ENCODE measurements at places on chromosomes 5 and 9. TPM values are rescaled to one million over a fixed set of nuclear protein-coding genes. Genes with fewer than 3 reads are reported as not detected.

Gene RMRP
- 133,388 TPM for total RNA-seq

DNA sequence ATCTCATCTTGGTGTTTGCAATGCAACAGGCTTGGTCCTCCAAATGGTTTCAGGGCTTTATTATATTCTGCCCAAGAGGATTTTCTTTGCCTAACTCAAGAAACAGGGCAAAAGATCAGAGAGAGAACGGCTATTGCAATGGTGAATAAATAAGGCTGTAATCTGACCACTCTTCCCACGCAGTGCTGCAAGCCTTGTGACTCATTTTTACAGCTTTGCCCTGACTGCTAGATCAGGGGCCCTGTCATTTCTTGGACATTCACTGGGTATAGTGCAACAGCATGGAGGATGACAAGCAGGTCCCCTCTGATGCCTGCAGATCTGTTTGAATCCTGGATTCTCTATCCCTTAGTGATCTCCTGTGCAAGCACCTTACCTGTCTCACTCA lies 459.1 kb downstream of the EBF1 start:
- DNase-seq, result no peak

- no peak for DNase-seq
Observed at GRCh38 chr9:130390986-130391385, 53.8 kb upstream of the ASS1 start.

Gene PCDHA1
- 8.6 TPM for total RNA-seq

DNA sequence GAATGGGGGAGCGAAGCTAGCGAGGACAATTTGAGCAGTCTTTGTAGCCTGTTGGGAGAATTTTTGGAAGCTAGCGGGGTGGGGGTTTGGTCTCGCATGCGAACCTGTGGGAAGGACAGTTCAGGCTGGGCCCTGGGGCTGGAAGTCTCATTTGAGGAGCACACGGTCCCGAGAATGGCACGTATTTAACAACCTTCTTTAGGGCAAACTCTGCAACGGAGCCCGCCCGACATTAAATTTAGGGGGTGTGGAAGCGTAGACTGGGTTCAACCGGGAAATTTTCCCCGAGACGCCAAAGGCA lies 35.2 kb upstream of the NFIB start:
- no peak for DNase-seq

Gene TEX48
- not detected for total RNA-seq

DNA sequence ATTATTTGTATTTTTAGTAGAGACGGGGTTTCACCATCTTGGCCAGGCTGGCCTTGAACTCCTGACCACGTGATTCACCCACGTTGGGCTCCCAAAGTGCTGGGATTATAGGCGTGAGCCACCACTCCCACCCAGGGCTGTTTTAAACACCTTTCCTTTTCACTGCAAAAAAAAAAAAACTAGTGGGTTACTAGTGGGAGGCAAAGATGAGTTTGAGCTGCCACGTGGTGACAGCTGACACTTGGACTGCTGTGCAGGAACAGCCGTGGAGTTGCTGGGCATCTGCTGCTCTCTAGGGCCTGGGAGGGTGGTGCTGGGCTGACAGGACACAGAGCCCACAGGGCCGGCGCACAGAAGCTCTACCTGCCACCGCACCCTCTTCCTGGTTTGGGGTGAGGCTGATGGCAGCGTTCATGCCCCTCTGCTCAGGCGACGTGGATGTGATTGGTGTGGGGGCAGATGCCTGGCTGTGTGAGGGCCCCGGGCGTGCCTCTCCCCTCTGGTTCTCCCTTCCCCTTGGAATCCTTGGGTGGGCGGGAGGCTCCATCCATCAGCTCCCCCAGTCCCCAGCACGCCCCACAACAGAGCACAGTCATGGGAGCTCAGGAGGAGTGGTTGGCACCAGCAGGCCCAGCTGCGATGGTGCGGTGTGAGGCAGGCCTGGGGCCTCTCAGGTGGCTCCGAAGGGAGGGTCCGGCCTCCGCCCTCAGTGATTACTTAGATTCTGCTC lies 16.9 kb downstream of the RABL6 start:
- DNase-seq, result no peak

- no peak for DNase-seq
Observed at GRCh38 chr5:24080046-24080445, 564.7 kb downstream of the CDH10 start.

Gene SPATA31C1
- total RNA-seq, result not detected

DNA sequence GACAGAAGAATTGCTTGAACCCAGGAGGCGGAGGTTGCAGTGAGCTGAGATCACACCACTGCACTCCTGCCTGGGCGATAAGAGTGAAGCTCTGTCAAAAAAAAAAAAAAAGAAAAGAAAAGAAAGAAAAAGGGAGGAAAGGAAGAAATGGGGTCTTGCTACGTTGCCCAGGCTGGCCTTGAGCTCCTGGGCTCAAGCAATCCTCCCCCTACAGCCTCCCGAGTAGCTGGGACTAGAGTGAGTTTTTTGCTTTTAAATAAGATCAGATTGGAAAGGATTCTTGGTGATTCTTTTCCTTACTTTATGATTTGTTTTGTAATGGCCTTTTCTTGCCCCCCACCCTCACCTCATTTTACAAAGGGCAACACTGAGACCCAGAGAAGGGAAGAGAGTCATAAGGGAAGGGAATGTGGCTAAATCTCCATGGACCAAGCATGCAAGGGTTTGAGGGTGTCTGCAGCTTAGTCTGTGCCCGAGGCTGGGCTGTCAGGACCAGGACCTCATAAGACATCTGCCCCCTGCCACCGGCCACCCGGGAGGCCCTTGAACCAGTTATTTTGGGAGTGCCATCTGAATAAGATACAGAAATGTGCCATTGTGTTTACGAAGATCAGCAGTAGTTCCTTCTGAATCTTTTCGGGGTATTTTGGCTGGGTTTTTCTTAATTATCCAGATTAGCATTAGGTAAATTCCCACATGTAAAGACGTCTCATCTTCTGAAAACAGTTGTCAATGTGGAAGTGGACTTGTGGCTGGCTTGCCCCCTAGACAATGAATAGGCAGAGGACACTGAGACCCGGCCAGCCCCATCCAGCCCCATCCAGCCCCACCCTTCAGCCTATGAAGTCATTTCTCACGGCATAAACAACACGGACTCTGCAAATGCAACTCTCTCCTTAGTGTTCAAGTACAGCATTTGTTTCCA lies 44.5 kb upstream of the GRHPR start:
- no peak for DNase-seq

Gene ATG12
- 69.3 TPM for total RNA-seq

Gene MELK
- 8.2 TPM for total RNA-seq

DNA sequence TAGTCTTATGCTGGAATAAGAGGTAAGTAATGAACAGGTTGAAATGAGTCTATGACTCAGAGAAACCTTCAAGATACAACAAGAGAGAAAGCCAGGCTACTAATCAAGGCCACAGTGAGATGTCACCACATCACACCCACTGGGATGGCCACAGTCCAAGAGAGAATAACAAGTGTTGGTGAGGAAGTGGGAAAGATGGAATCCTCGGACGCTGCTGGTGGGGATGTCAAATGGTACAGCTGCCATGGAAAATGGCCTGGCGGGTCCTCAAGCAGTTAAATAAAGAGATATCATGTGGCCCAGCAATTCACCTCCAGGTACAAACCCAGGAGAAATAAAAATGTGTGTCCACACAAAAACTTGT lies 41.9 kb upstream of the NEURL1B start:
- no peak for DNase-seq

- no peak for DNase-seq
Observed at GRCh38 chr5:96377167-96377566, 55.9 kb downstream of the PCSK1 start.

DNA sequence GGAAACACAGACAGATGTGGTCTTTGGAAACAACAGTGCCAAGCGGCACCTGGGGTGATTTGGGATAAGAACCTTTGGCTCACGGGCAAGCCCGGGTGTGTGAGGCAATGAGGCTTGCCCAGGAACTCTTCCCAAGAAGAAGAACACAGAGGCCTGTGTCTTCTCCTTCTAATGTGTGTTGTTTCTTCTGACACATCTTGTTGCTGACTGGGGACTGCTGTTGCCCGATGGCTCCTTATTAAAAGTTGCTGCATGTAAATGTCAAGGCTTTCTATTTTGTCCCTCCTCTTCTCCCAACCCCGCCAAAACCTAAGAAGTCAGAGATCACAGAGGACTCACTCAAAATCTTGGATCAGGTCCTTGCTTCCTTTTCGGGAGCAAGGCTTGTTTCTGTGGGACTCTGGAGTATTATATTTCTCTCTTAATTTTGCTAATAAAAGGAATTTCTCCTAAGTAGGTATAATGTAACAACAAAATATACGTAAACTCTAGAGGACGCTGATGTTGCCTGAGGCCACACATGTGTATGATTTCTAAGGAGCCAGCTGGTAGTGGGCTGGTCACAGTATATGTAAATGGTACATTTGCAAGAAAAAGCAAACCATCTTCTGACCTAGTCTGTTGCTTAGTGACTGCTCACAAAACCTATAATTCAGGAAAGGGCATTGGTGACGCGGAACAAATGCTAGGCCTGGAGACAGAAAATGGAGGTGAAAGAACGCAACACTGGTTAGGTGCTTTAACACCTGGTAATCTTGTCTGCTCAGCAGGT lies 232.5 kb downstream of the GADD45G start:
- DNase-seq, result no peak

Gene SH2D3C
- 6.1 TPM for total RNA-seq

Gene RNF44
- 9.8 TPM for total RNA-seq

DNA sequence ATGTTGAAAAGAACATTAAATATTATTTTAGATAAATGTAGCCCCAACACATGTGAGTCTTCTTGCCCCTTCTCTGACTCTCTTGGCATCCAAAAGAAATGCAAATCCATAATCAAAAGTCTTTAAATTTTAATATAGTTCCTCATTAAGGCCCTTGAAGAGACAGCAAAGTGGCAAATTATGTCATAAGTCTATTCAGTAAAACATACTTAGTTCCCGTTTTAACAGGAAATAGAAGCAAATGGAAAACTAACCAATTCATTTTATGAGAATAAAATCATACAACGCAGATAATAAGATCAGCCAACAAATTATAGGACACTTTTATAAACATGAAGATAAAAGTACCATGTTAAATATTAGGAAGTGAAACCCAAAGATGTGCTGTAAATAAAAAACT lies 20.1 kb upstream of the IFNB1 start:
- no peak for DNase-seq

DNA sequence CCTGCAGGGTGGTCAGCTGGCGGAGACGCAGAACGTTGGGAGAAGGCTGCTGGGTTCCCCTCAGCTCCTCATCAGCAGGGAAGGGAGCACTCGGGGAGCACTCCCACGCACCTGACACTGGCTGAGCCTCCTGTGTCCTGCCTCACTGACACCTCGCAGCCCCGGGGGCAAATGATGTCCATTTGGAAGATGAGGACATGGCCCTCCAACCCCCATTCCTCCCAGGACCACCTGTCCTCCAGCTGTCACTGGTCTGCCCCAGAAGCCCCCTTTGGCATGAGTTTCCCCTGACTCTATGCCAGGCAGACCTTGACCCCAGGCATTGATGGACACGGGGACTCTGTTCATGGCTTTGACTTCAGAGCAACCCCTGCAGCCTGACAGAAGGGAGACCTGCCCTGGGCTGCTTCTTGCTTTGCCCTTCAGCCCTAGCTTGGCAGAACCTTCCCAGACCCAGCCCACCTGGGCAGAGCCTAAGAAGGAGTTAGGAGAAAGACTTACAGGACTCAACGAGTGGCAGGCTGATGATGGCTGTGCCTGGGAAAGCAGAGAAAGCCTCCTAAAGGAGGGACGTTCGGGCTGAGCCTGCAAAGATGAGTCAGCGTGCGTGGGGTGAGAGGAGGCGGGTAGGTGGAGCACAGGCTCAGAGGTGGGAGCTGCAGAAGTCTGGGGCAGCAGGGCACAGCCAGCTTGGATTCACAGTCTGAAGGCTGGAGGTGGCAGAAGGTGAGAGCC lies 90.6 kb downstream of the LMX1B start:
- peak; percentile 19 for DNase-seq

Gene TMEM215
- 0.82 TPM for total RNA-seq

Gene MAMDC2
- total RNA-seq, result 2.0 TPM

Gene TMEM232
- total RNA-seq, result 25.7 TPM

All from frontal cortex (tissue), 4 donors.